ENCODE measurements at places on chromosomes 16 and 17.
A peak's percentile ranks its signal among the peaks of the same experiment; 100 is the strongest.

- peak; percentile 84 for DNase-seq
Observed at GRCh38 chr17:72640415-72641165, 451.9 kb downstream of the SLC39A11 start.

- DNase-seq, result no peak
Observed at GRCh38 chr17:1744551-1745512, 2.2 kb downstream of the SERPINF2 start.

GRCh38 chr17:41618341-41619035 lies 5.9 kb downstream of the KRT17 start:
- DNase-seq, result no peak

DNA sequence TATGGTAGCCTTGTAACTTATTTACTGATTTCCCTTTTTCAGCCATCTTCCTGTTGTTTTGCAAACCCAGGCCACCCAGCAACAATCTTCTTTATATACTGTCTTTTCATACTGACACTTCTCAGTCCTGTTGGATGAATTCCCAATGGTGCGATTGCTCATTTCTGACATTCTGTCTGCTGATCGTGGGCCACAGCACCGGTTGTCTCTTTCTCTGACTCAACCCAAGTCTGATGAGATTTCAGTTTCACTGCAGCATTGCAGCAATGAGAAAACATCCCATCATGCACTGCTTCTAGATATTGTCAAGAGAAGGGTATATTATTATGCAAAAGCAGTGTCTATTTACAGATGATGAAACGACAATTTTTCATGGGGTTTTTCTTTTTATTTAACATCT lies 349.2 kb upstream of the HSBP1 start:
- DNase-seq, result no peak

DNA sequence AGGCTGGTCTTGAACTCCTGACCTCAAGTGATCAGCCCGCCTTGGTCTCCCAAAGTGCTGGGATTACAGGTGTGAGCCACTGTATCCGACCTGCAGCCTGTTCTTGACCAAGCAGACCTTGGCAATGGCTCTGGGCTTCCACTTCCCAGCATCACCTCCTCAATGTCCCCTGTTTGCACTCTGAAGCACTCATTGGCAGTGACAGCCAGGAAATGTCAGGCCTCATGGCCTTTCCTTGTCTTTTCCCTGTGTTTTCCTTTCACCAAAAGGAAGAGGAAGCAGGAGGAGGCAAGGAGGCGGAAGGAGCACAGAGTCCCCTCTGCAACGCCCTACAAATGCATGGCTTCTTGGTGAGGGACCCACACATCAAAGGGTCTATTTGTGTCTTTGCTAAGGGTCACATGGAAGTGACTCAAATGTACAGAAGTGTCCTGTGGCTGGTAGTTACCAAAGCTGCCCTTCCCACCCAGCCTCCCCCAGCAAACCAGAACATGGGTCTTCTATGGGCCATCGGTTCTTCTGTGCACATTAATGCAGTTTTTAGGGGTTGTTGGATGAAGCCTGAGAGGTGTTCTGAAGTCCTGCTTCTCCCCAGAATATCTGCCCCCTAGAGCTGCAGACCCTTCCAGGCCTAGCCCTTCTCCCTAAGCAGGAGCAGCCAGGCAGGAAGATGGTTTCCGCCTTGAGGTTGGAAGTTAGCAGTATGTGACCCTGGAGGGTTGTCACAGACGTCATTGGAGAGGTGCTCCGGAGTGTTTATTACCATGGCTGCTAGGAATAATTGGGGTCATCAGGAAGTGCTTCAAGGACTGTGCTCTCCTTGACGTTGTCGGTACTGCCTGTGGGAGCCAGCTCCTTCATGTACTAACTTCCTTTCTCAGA lies 60.8 kb downstream of the WIPI1 start:
- no peak for DNase-seq

DNA sequence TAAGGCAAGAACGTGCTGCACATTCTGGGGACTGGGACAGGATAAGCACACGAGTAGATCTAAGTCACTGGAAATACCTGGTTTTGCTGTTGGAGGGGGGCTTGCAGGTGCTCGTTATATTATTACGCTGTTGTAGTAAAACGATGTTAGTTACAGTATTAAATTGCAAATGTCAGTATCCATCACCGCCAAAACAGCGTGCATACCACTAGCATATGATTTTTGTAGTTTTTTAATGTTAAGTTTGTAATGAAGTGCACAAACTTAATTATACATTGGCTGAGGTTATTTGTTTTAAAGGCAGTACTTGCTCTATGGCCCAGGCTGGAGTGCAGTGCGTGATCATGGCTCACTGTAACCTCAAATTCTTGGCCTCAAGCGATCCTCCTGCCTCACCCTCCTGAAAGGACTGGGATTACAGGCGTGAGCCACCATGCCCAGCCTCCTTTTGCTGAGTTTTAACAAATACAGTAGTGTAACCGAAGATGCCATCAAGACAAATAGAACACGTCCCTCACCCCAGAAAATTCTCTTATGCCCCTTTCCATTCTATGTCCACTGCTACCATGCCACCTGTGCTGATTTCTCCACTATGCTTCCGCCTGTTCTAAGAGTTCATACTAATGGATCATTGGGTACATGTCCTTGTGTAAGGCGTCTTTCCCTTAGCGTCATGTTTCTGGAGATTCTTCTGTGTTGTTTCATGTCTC lies 20.7 kb upstream of the CSNK1D start:
- no peak for DNase-seq

- DNase-seq, result peak; percentile 4
Observed at GRCh38 chr17:8393470-8394231, 4.0 kb downstream of the RNF222 start.

DNA sequence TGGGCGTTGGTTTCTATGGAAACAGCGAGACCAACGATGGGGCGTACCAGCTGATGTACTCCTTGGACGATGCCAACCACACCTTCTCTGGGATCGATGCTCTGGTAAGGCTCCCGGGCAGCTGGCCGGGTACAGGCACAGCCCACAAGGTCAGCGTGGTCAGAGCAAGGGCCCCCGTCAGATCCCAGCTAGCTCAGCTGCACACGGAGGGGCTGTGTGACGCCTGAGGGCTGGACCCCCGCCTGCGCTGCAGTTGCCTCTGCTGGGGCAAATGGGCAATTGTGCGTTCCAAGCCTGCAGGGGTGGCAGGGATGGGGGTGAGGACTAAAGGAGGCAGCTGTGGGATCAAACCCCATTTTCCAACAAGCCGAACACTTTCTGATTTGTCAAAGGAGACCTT lies 17.5 kb downstream of the TTYH2 start:
- DNase-seq, result no peak

DNA sequence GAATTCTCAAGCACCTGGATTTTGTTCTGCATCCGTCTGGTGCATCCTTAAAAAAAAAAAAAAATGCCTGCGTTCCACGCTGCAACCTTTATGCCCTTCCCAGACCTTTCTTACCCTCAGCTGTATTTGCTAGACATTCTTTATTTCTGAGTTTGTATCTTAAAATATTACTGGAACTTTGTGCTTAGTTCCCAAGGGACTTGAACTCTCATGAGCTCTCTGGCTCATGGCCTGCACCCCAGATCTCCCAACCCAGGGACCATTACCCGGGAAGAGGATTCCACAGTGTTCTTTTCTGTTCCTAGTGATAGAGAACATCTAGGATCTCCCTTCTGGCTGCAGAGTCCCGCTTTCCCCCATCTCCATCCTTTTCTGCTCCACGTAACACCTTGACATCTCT lies 28.9 kb upstream of the CLEC18A start:
- DNase-seq, result no peak

- no peak for DNase-seq
Observed at GRCh38 chr16:675884-676564, 553 bp downstream of the RHBDL1 start.

DNA sequence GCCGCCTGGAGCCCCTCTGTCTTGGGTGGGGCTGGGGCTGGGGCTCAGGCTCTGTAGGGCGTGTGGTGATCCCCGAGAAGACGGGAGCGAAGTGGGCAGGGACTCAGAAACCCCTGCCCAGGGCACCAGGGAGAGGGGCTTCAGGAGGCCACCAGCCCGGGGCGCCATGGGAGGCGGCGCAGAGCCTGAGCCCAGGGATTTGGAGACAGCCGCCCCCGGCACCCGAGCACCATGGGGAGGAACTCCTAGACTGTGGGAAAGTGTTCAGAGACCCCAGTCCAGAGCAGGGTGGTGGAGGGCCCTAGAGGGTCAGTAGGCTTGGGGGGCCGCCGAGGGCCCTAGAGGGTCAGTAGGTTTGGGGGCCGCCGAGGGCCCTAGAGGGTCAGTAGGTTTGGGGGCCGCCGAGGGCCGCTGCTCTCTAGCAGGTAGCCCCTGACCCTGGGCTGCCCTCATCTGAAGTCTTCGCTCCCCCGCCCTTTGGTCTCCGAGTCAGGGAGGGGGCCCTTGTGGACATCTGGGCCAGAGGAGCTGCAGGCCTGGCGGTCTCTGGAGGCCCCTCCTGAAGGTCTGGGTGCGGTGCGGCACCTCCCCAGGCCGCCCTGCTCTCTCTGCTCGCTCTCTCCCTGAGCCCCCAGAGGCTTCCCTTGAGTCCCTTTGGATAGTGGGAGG lies 734 bp downstream of the ARHGDIG start:
- no peak for DNase-seq

DNA sequence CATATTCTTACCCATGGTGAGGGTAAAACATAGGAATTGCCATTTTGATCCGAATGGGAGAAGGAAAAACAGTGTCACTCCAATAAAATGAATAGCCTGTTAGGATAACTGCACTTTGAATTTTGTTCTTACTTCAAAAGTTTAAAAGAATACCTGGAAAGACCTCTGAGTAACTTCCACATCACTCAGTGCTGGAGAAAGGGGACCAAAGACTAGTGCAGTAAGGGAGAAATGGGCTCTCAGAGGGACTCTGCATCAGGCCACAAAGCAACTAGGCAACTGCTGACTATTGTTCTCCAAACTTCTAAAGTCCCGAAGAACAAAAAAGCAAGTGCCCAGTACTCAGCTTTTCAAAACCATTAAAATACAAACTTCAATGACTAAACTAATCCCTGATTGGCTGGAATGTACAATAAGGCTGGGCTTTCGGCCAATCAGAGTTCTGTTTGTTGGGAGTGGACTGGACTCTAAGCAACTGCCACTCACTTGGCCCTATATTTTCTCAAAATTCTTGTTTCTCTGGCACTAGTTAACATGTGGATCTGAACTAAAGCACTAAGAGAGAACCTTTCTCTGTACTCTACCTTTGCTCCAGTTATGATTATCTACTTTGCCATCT lies 6.2 kb downstream of the DNAJC7 start:
- DNase-seq, result no peak

GRCh38 chr16:14088155-14088753 lies 17.1 kb downstream of the MRTFB start:
- DNase-seq, result no peak

GRCh38 chr16:50652836-50653425 lies 28.2 kb downstream of the SNX20 start:
- no peak for DNase-seq

DNA sequence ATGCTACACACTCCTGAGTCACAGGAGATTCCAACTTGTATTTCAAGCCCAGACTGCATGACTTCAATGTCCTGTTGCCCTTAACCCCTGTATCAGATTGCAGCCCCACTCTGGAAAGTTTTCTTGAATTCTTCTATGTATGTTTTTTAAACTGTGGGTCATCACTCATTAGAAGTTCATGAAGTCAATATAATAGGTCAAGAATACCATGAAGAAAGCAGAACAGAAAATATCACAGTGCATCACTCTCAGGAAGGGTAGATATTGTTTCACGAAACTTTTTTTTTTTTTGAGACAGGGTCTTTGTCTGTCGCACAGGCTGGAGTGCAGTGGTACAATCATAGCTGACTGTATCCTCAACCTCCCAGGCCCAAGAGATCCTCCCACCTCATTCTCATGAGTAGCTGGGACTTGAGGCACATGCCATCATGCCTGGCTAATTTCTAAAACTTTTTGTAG lies 20.5 kb downstream of the PRKCB start:
- DNase-seq, result no peak
